ENCODE measurements at places on chromosomes 2 and 18. TPM values are rescaled to one million over a fixed set of nuclear protein-coding genes. Genes with fewer than 3 reads are reported as not detected.

CCDC74B gene
- total RNA-seq = 5.4 TPM

SKOR2 gene
- total RNA-seq = not detected

CERKL gene
- not detected for total RNA-seq

SAG gene
- not detected for total RNA-seq

CLIP4 gene
- 124 TPM for total RNA-seq

SNTG2 gene
- total RNA-seq = 2.1 TPM

POTEI gene
- total RNA-seq = not detected

OXER1 gene
- total RNA-seq = not detected

SATB2 gene
- 54.5 TPM for total RNA-seq

UNC80 gene
- total RNA-seq = not detected

HOXD12 gene
- not detected for total RNA-seq

ZNF407 gene
- total RNA-seq = 19.4 TPM

GRCh38 chr2:135744760-135745314 is 3.2 kb downstream of the UBXN4 start:
- DNase-seq = no peak

- no peak for DNase-seq
These were observed 55.0 kb downstream of the KLF7 start for GRCh38 chr2:207110715-207111114.

GRCh38 chr2:19247186-19247585 is 111.2 kb downstream of the OSR1 start:
- DNase-seq = no peak

DNA sequence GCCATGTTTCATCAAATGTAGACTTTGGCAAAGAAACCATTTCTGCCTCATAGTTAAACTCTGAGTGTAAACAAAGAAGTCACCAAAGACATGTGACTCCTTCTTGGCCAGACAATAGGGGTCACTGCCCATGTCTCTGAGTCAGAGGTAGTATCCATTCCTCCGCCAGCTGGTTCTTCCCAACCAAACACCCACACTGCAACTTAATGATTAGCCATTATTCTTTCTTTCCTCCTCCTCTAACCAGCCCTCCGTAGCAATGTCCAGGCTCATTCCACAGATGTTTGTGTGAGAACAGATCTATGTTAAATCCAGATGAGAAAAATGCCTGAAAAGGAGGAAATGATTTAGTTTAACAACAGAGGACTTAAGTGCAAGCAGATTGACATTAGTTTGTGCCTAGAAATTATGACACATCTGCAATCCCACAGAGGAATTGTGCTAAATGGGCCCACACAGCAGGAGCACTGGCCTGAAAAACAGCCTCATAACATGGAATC is 127.9 kb upstream of the SH3BP4 start:
- DNase-seq = peak; percentile 93

- DNase-seq = no peak
These were observed 70.9 kb downstream of the NFATC1 start for GRCh38 chr18:79466591-79466990.

GRCh38 chr18:8562070-8562469 is 47.2 kb upstream of the RAB12 start:
- no peak for DNase-seq

GRCh38 chr2:98281607-98282006 is 64.6 kb upstream of the CNGA3 start:
- peak; percentile 18 for DNase-seq

GRCh38 chr2:43539436-43539835 is 56.4 kb downstream of the THADA start:
- DNase-seq = no peak

- peak; percentile 84 for DNase-seq
These were observed 1.7 kb downstream of the SLC8A1 start for GRCh38 chr2:40450066-40450795.

GRCh38 chr18:23173912-23174311 is 38.6 kb downstream of the CABLES1 start:
- no peak for DNase-seq

GRCh38 chr18:8699948-8700347 is 5.4 kb upstream of the MTCL1 start:
- DNase-seq = no peak

DNA sequence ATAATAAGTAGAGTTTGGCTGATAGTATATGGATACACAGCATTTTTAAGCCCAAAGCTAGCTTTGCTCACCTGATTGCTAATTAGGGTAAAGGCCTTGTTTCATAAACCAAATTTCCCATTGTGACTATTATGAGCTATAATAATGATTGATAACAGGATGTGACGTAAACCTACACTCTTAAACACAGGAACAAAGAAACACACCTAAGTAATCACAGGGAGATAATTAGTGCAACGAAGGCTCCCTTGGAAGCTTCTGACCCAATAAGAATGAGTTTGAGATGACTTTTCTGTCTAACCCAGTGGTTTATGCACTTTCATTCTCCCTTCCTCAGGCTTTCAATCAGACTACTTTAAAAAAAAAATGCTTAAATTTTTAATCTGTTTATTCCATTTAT is 683.2 kb downstream of the SATB2 start:
- no peak for DNase-seq

- DNase-seq = no peak
These were observed 37.9 kb upstream of the TTR start for GRCh38 chr18:31553800-31554199.

DNA sequence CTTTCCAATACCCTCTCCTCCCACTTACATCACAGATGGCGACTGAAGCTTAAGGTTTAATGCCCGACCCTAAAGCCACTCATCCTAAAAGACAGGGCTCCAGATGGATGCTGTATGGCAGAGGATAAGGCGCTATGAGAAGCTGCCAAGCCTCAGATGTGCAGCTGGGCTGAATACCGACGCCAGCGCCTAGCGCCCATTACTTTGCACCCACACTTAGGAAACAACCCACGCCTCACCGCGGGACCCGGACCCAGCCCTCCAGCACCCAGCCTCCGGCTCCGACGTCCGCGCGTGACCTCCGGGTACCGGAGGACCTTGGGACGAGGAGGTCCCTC is 335 bp downstream of the TRAK2 start:
- peak; percentile 78 for DNase-seq

GRCh38 chr2:149213764-149214493 is 116.5 kb upstream of the LYPD6 start:
- DNase-seq = no peak

DNA sequence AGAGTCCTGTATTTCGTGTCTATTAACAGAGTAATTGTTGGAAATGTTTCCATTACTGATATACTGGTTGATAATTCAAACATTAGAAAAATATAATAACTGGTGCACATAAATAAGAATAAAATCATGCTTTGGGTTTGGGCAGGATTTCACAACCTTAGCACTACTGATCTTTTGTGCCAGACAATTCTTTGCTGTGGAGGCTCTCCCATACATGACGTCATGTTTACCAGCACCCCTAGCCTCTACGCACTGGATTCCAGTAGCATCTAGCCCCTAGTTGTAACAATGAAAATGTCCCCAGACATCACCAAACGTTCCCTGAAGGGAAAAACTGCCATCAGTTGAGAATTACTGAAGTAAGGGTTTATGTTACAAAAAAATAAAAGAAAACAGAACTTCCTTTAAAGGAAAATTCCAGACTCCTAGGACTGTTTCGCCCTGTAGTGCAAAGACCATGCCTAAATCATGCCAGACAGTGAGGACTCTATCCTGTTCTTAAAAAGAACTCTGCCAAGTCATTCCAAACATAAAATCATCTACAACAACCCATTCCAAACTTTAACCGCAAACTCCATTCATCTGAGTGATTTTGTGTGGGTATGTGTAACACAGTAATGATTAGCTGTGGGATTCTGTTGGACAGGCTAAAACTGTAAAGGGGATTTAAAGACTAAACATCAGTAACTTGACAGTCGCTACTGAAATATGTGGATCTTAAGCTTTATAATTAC is 313.4 kb upstream of the CCDC68 start:
- no peak for DNase-seq

- no peak for DNase-seq
These were observed 446.6 kb downstream of the DSC3 start for GRCh38 chr18:30595942-30596341.

DNA sequence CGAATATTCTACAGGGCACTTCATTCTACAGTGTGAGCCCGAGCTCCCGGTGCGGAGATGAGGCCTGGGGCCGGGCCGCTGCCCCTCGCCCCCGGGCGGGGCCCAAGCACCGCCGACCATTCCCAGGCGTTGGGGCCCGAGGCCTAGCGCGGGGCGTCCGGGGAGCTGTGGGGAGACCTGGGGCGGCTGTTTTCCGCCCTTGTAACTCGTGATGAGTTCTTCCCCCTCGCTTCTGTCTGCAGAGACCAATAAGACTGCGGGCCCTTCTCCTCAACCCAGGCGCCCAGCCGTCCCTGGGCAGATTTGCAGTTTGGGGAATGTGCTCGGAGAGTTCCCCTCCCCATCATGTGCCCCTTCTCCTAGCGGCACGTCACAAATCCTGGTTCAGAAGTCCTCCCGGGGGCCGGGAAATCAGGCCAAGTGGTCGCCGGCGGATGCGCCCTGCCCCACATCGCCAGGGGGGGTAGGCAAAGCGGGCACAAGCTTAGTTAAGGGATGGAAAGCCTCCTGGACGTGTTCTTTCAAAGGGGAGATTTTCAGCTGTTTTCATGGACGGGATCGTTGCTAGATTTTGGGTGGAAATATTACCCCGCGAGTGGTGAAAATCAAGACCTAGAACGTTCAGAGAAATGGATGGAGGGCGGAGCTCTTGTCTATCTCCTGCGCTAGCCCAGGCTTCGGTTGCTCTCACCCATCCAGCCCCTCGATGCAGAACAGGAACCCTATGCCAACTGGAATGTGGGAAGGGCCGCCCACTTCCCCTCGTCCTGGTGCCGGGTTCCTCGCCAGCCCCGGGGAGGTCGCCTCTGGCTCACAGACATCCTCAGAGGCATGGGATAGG is 18.8 kb upstream of the HAAO start:
- peak; percentile 89 for DNase-seq

- DNase-seq = peak; percentile 65
These were observed 8.7 kb downstream of the TMEM169 start for GRCh38 chr2:216090369-216090786.

- no peak for DNase-seq
These were observed 40.2 kb downstream of the THNSL2 start for GRCh38 chr2:88210132-88211002.

GRCh38 chr18:10860928-10861327 is 288.4 kb downstream of the PIEZO2 start:
- no peak for DNase-seq

GRCh38 chr2:2839393-2839781 is 508.3 kb upstream of the MYT1L start:
- DNase-seq = no peak

DNA sequence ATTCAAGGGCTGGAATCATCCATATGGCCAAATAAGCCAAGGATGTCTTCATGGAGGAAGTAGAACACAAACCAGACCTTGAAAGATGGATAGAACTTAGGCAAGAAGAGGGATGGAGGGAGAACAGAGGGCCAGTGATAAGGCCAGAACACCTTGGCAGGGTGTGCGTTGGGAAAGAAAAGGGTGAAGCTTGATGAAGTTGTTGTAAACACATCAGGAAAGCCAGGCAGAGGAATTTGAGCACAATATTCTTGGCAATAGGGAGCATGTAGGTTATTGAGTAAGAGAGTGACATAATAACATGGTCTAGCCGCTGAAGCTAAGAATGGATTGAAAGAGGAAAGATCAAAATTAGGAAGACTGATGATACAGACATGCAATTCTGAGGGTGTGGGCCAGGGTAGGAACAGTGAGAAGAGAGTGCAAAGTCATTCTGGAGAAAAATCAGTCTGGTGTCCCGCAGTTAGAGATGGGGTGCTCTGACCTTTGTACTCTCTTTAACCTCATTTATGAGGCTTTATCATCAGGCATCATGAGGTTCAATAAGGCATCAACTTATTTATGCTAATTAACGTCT is 41.0 kb downstream of the SLC14A2 start:
- no peak for DNase-seq

DNA sequence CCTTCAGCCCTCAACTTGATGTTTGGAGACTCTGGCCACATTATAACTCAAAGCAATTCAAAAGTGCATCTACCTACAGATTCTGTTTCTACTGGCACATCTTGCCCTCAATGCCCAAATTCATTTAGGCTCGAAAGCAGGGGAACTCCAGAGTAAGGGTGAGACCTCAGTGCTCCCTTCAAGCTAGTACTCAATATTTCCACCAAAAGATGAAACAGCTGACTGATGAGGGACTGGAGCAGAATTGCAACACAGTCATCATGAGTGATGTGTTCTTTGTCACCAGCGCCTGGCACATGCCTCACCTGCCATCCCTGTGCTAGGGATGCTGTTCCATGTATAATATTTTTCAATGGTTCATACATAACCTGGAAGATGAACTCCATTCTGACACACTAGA is 247.3 kb downstream of the DSEL start:
- DNase-seq = no peak

- DNase-seq = no peak
These were observed 79.1 kb upstream of the KCNH7 start for GRCh38 chr2:162917626-162918025.

GRCh38 chr2:34785206-34785785 is 1186.2 kb upstream of the FAM98A start:
- no peak for DNase-seq

DNA sequence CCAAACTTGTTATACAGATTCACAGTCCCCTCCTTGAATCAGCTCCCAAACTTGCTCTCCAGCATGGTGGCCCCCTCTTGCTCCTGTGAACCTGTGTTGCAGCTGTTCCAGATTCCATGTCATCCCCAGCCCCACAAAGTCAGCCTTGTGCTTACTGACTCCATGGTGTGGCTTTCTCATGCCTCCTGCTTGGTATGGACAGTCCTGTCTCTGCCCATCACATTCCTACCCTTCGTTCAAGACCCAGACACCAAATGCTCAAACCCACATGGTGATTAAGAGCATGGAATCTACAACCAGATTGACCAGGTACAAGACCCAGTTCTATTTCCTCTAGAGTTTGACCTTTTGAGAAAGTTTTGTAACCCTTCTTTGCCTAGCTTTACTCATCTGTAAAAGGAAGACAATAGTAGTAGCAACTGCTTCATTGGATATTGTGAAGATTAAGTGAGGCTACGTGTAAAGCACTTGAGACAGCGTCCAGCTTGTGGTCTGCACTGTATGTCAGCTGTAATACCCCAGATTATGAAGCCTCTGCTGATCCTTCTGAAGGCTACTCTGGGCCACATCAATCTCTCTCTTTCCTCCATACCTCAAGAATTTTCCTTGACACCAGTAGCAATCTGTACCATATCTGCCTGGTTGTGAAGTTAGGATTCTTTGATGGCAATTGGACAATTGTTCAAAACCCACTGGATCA is 146.4 kb upstream of the HAAO start:
- no peak for DNase-seq

- no peak for DNase-seq
These were observed 434.4 kb upstream of the ETAA1 start for GRCh38 chr2:66962716-66963115.
